Activated CD4-positive, alpha-beta T cell treated with anti-CD3 and anti-CD28 coated beads, Interleukin-2, amount 10 ng/mL, durations not matched to agents 7 days and 5 days (primary cell): ENCODE measurements at places on chromosomes 11 and 22. TPM values are rescaled to one million over a fixed set of nuclear protein-coding genes. Genes with fewer than 3 reads are reported as not detected.

DNA sequence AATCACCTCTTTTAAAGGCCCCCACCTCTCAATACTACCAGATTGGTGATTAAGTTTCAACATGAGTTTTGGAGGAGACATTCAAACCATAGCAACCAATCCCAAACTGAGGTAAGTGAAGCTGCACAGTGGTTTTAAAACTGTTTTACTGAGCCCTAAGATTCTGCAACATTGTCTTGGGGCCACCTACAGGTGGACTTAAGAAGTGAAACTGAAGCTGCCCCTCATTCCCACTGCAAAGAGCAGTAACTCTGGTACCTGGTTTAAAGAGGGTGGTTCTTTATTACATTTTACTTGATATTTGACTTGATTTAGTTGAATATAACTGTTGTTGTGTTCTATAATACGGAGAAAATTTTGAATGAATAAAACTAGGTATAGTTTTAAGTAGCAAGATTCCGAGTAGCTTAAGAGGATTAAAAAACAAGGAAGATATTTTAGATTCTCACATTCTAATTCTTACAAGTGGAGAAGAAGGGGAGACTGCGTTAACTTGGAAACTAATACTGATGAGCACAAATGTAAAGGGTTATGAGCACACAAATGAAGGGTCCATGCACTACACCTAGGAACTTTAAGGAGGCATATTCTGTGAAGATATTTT is 26.7 kb downstream of the SYT9 start:
- peaks cover 7% of the 10 kb centered on the region for H3K27me3 ChIP-seq
- H3K4me3 ChIP-seq, result no peak overlapping the region
- no peaks in the 10 kb centered on the region for H3K36me3 ChIP-seq
- peak; percentile 8 for DNase-seq
- no peaks in the 10 kb centered on the region for H3K4me1 ChIP-seq
- no peak overlapping the region for H3K27ac ChIP-seq

DSCAML1 gene
- 0.25 TPM for total RNA-seq

LYVE1 gene
- not detected for total RNA-seq

GRCh38 chr11:4830346-4830745 is 9.2 kb downstream of the OR51F2 start:
- no peaks in the 10 kb centered on the region for H3K4me1 ChIP-seq
- no peak overlapping the region for H3K27ac ChIP-seq
- H3K27me3 ChIP-seq, result no peaks in the 10 kb centered on the region
- H3K36me3 ChIP-seq, result no peaks in the 10 kb centered on the region

ARHGAP20 gene
- not detected for total RNA-seq

DNA sequence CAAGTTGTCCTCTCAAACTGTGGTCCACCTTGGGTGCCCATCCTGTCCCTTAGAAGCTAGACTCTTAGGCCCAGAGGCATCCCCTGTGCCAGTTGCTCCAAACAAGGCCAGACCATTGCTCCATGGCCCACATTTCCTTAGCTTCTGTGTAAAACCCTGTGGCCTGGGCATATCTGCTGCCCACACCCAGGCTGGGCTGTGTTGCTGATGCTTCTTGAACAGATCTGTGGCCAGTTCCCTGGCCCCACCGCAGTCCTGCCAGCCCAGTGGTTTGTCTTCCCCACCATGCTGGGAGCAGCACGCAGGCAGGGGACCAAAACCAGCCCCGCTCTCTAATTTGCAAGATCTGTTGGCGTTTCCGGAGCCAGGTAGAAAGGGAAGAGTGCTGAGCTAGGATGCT is 72.2 kb downstream of the CSNK2A3 start:
- no peaks in the 10 kb centered on the region for H3K36me3 ChIP-seq
- peaks cover 9% of the 10 kb centered on the region for H3K27me3 ChIP-seq
- peak overlapping the region; percentile 22 for H3K27ac ChIP-seq
- peaks cover 11% of the 10 kb centered on the region for H3K4me1 ChIP-seq

DNA sequence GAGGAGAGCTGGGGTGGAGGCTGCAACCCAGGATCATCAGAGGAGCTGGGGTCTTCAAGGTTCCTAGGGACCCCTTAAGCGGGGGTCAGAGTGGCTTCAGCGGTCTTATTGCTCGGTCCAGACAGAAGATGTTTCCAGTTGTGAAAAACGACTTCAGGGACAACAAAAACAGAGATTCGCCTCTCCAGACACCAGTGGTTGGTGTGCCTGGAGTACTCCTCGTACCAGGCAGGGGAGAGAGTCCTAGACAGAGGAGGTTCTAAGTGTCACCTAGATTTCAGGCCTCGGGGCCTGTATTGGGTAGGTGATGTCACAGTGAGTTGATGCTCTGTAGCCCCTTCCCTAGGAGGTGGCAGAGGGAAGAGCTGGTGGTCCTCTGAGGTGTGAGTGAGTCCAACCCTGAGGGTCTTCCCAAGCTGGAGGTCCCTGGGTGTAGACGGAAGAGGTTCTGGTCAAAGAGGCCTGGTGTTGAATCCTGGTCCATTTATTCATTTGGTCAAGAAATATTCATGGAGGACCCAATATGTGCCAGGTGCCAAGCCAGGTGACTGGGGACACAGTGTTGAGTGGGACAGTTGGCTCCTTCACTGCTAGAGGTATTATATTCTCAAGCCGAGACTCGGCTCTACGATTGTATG is 4.4 kb upstream of the IGLL5 start:
- no peak overlapping the region for H3K27ac ChIP-seq
- no peak overlapping the region for H3K4me3 ChIP-seq
- H3K27me3 ChIP-seq, result peaks cover 22% of the 10 kb centered on the region
